ENCODE measurements at places on chromosomes 13 and 19.

GRCh38 chr19:21604351-21604926, 99.0 kb downstream of the ZNF429 start:
- no peak for DNase-seq

DNA sequence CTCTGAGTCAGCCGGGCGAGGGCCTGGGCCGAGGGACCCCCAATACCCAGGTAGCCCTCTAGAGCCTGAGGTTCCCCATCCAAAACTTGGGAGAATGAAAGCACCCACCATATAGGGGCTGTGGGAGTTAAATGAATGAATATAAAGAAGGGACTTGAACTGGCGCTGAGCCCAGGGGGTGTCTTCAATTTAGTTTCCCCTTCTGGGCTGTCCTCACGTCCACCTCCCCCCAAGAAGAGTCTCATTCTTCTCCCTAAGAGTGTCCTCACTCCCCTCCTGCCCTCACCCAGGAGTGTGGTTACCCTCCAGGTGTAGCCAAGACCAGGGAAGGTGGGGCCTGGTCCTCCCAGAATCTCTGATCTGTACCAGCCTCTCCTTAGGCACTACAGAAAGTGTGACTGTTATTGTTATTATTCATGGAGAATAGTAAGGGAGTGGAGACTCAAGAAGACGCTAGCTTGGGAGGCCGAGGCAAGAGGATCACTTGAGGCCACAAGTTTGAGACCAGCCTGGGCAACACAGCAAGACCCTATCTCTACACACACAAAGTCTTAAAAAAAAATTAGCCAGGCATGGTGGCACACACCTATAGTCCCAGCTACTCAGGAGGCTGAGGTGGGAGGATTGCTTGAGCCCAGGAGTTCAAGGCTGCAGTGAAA, 2.7 kb downstream of the CD79A start:
- DNase-seq, result no peak

GRCh38 chr13:47628666-47629065, 372.4 kb downstream of the SUCLA2 start:
- no peak for DNase-seq

GRCh38 chr13:53250272-53250875, 221.8 kb downstream of the OLFM4 start:
- no peak for DNase-seq

DNA sequence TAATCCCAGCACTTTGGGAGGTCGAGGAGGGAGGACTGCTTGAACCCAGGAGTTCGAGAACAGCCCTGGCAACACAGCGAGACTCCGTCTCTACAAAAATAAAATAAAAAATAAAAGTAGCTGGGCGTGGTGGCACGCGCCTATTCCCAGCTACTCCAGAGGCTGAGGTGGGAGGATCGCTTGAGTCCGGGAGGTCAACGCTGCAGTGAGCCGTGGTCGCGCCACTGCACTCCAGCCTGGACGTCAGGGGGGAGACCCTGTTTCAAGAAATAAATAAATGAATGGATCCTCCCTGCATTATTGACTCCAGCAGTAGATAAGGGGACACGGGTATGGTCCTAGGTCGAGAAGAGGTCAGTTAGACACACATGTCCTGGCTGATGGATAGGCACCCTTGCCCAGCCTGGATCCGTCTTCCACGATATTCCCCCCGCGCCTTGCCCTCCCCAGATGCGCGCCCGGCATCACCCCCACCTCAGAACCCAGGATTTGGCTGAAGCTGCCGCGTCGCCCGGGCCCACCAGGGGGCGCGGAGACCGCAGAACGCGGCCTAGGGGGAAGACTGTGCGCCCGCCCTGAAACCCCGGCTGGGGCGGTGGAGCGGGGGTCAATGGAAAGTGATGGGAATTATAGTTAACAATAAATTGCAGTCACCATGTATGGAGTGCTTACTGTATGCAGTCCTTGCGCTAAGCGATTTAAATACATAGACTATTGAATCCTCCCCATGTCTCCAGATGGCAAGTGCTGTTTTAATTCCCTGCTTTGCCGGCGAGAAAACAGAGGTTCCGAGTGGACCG, 2.1 kb upstream of the HOOK2 start:
- DNase-seq, result peak; percentile 65

- DNase-seq, result no peak
These were observed 3.2 kb downstream of the NAPA start for GRCh38 chr19:47511681-47512080.

DNA sequence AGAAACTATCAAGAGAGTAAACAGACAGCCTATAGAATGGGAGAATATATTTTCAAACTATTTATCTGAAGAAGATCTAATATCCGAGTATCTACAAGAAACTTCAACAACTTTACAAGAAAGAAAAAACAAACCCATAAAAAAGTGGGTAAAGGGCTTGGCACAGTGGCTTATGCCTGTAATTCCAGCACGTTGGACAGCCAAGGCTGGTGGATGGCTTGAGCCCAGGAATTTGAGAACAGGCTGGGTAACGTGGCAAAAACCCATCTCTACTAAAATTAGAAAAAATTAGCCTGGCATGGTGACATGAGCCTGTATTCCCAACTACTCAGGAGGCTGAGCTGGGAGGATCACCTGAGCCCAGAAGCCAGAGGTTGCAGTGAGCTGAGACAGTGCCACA, 7.8 kb upstream of the LGALS16 start:
- no peak for DNase-seq

- no peak for DNase-seq
These were observed 156.2 kb downstream of the PCCA start for GRCh38 chr13:100245104-100245503.

GRCh38 chr19:4310247-4311121, 6.1 kb downstream of the FSD1 start:
- no peak for DNase-seq

GRCh38 chr19:50803633-50804419, 13.6 kb downstream of the ACP4 start:
- DNase-seq, result no peak

DNA sequence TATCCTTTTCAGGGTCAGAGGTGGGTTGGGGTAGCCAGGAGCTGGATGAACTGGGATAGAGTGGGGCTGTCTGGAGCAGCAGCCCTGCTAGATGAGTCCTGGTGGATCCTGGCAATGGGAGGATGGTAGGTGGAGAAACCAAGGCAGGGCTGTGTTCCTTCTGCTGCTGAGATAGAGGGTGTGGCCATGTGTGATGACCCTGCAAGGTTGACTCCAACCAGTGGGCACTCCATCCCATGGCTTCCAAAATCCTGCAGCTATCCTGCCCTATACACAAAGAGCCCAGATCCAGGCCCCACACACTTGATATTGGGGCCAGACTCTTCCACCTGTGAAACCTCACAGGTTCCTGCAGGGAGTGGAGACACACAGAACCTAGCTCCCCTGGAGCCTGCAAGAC, 2.4 kb upstream of the ZNF446 start:
- DNase-seq, result no peak

DNA sequence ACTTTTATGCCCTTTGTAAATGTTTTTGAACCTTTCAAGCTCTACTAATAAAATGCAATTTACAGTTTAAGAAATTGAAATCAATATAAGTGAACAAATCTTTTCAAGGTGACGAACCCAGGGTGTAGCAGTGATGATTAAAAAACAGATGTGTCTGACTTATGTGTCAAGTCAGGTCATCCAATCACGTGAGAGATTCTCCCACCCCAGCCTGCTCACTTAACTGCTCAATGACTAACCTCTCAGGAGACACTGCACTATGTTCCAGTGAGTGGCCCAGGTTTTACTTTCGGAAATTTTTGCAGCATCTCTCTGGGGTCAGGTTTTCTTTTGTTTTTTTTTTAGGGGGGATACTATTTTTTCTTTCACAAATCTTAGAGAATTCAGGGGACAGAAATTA, 60.7 kb downstream of the ZNF429 start:
- no peak for DNase-seq

GRCh38 chr13:59877933-59878332, 285.8 kb downstream of the DIAPH3 start:
- DNase-seq, result no peak

- DNase-seq, result no peak
These were observed 15.2 kb upstream of the MCF2L start for GRCh38 chr13:112953591-112954487.

GRCh38 chr19:4391701-4392483, 8.5 kb downstream of the SH3GL1 start:
- no peak for DNase-seq

DNA sequence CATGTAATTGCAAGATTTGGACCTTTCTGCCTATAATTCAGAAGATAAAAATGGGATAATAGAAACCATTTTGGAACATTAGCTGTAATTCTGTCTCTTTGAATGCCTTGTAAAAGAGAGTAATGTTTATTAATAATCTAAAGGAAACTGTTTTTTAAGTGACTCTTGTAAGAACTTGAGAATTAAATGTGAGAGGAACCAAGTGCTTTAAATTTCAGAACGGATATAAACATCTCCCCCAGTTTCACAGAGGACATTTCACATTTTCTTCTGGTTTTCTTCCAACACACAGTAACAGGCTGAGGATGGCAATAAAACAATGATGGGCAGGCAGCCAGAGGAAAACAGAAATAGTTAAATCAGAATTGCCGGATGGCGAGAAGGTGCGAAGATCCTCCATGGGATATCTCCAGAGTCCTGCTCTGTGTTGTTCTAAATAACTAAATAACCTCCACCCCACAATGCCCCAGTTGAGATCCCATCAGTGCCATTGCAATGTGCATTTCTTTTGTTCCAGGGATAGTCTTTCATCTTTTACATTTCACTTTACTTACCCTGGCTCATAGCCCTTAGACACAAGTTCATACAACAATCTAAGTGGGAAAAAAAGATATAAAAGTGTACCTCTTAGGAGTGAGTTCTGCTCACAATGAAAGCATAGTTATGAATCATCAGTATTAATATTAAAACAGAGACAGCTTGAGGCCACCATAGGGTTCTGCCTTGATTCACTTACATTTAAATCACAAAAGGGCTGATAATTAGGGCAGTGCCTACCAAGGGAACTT, 73.3 kb downstream of the TNFRSF19 start:
- no peak for DNase-seq
